ENCODE measurements at places on chromosomes 7 and 10. TPM values are rescaled to one million over a fixed set of nuclear protein-coding genes. Genes with fewer than 3 reads are reported as not detected.

MDFIC gene
- total RNA-seq, result 73.0 TPM

NUDT1 gene
- 26.2 TPM for total RNA-seq

MGAM2 gene
- not detected for total RNA-seq

CYP2C19 gene
- not detected for total RNA-seq

PARD3 gene
- 52.0 TPM for total RNA-seq

C10orf53 gene
- not detected for total RNA-seq

CH25H gene
- 0.29 TPM for total RNA-seq

PAPSS2 gene
- 227 TPM for total RNA-seq

BEND7 gene
- 1.0 TPM for total RNA-seq
